ENCODE measurements at places on chromosomes 1 and 21.

- DNase-seq = peak; percentile 30
Measured at GRCh38 chr1:187070076-187070475, 241.3 kb downstream of the PLA2G4A start.

GRCh38 chr21:32388306-32388705, 4.5 kb downstream of the URB1 start:
- no peak for DNase-seq

DNA sequence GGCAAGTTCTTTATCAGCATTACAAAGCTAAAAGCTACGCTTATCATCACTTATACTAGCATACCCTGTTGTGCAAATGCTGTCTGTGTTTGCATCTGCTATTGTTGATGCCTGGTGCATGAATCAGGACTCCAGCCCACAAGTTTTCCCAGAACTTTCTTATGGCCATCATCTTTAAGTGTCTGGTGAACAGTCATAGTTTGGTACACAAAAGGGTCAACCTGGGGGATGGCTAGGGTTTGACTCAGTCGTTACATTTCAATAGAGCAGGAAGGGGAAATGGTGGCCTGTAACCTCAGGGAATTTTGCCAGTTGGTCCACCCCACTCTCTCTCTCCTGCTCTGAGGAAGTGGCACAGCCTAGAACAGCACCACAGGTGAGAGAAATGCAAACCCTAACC, 35.4 kb downstream of the SELL start:
- DNase-seq = peak; percentile 80

- DNase-seq = no peak
Measured at GRCh38 chr1:30511106-30511505, 212.3 kb downstream of the MATN1 start.

- DNase-seq = peak; percentile 54
Measured at GRCh38 chr1:47906009-47906432, 91.2 kb downstream of the TRABD2B start.

Data from fibroblast of mammary gland (primary cell).